Inflammatory macrophage treated with lipopolysaccharide for 1 hour (primary cell): ENCODE measurements at places on chromosomes 2 and 18.
A peak's percentile ranks its signal among the peaks of the same experiment; 100 is the strongest.

- no peak for DNase-seq
These were observed 44.4 kb downstream of the ZBTB14 start for GRCh38 chr18:5251117-5251516.

GRCh38 chr2:109335631-109336176 lies 206.7 kb downstream of the SH3RF3 start:
- DNase-seq, result no peak

GRCh38 chr18:77043541-77044280 lies 88.9 kb downstream of the MBP start:
- no peak for DNase-seq

DNA sequence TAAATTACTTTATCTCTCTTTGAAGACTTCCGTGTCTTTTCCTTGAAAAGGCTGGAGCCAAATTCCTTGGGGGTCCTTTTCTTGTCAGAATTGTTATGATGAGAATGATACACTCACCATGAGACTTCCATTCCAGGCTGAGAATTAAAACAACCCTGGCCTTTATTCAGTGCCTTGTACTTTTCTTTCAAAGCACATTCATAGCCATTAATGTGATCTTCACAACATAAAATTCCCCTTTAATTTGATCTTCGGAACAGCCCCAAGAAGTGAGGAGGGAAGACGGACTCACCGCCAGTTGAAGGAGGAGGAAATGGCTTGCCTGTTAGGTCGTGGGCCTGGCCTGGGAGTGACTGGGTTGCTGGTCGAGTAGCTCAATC lies 127.3 kb downstream of the DDX1 start:
- DNase-seq, result no peak

GRCh38 chr2:31227711-31228125 lies 6.2 kb upstream of the EHD3 start:
- DNase-seq, result no peak

- peak; percentile 72 for DNase-seq
These were observed 1.1 kb downstream of the NPC1 start for GRCh38 chr18:23585007-23585871.

DNA sequence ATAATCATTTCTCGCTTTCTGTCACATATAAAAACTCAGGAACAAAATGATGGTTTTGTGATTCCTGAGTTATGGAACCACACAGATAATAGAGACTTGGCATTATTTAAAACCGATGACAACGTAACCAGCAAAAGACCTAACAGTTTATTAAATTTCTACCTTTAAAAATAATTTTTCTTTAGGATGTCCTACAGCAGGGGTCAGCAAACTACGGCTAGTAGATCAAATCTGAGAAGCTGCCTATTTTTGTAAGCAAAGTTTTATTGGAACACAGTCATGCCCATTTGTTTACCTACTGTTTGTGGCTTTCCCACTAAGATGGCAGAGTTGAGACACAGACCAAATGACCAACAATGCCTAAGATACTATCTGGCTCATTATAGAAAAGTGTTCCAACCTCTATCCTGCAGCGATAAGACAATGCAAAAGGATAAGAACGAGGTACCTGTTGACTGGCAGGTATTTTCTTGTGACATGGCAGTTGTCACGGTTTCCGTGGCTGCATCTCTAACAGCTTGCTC lies 53.0 kb upstream of the ZFP36L2 start:
- DNase-seq, result no peak

DNA sequence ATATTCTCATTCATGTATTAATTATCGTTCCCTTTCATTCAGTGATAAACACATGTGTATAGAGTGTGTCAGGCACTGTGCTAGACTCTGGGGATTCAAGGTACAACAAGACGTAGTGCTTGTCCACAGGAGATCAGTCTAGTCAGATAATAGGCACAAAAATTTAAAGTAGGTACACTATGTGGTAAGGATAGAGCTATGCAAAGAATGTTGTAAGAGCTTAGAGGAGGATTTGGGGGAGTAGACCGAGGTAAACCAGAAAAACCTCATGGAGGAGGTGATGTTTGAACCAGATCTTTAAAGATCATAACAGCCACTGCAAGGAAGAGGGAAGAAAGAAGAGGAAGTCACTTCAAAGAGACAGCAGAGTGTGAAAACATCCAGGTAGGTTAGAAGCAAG lies 256.9 kb upstream of the DDX18 start:
- DNase-seq, result no peak

GRCh38 chr2:197293252-197294007 lies 17.1 kb downstream of the ANKRD44 start:
- DNase-seq, result no peak
